ENCODE measurements at places on chromosomes 5 and 9.

DNA sequence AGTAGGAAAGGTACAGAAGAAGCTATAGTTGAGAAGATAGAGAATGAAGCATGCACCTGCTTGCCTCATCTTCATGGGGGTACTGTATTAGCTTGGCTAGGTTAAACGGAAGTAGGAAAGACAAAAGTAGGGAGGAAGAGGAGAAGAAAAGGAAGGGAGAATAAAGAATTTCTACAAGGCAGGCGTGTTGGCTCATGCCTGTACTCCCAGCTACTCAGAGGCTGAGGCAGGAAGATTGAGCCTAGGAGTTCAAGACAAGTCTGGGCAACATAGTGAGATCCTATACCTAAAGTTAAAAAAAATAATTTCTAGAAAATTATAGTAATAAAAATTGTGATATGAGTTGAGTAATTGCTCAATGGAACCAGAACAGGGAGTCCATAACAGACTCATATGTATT lies 61.9 kb downstream of the APTX start:
- DNase-seq, result no peak

DNA sequence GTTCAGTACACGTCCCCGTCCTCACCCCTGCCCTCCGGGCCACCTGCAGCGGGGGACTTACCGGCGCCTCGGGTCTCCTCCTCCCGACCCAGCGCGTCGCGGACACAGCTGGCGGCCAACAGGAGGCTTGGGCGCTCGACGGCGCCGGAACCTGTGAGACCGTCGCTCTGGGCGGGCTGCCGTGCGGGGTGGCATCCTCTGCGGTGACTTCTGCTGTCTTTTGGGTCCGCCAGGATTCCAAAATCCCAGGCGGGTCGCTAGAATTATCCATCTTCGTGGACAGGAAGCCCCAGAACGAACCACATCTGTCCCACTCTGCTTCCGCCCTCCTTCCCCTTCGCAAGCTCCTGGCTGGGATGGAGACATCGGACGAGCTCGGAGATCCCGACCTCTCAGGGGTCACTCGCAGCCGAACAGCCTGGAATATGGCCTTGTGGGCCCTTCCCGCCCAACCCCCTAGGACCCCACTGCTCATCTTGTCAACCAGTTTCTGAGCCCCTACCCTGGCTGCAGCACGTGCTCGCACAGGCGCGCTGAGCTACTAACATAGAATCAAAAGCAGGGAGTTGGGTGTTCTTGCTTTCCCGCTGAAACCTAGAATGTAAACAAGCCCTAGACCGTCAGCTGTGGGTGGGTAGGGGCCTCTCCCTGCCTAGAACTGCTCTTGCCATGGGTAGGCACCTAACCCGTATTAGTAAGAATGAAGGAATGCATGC lies 947 bp upstream of the MARCHF3 start:
- no peak for DNase-seq

DNA sequence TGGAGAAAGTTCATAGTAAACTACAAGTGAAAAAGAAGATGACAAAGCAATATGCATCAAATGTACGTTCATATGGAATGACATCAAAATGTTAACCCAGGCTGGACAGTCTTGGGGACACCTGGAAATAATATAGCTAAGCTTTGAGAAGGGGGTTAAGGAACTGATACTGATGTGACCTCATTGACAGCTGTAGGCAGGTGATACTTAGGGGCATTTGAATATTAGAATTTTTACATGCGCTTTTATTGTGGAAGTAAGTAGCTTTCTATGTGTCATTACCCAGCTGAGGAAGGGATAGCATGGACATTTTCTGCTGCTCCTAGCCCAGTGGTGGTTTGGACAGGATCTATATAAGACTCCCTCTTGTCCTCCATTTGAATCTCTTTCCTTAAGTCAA lies 299.7 kb downstream of the CWC27 start:
- DNase-seq, result no peak

DNA sequence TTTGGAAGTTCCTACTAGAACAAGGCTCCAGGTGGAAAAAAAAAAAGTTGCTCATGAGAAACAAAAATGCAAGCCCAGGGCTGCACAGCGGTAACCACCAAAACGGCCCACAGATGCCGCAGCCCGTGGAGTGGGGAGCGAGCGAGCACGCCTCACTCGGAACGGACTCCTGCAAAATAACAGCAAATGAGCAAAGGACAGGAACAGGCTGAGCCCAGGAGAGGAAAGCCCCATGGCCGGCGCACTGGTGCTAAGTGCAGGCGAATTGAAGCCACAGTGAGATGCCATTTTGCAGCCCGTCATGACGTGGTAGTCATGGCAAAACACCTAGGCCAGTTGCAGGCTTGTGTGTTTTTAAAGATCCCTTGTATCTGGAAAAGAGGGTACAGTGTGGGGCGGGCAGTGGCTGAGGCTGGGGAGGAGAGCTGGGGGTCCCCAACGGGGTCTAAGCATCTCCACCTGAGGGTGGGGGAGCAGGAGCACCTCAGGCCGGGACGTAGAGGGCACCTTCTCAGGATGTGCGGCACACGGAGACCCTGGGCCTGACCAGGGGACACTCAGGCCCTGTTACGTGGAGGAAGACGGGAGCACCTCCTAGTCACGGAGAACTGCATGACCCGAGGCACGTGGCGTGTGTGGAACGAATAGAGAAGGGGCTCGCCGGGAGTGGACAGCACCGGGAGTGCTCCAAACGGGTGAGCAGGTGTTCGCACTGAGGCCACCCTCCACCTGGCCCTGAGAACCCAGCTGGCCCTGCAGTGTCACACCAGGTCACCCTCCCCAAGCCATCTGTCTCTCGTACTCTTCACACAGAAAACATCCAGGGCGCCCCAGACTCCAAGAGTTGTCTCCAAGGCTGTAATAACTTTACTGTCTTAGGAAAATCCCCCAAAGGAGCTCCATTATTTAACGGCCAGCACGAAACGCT lies 10.7 kb downstream of the GRM6 start:
- no peak for DNase-seq

GRCh38 chr5:166166071-166166470 lies 2125.4 kb upstream of the WWC1 start:
- DNase-seq, result no peak

DNA sequence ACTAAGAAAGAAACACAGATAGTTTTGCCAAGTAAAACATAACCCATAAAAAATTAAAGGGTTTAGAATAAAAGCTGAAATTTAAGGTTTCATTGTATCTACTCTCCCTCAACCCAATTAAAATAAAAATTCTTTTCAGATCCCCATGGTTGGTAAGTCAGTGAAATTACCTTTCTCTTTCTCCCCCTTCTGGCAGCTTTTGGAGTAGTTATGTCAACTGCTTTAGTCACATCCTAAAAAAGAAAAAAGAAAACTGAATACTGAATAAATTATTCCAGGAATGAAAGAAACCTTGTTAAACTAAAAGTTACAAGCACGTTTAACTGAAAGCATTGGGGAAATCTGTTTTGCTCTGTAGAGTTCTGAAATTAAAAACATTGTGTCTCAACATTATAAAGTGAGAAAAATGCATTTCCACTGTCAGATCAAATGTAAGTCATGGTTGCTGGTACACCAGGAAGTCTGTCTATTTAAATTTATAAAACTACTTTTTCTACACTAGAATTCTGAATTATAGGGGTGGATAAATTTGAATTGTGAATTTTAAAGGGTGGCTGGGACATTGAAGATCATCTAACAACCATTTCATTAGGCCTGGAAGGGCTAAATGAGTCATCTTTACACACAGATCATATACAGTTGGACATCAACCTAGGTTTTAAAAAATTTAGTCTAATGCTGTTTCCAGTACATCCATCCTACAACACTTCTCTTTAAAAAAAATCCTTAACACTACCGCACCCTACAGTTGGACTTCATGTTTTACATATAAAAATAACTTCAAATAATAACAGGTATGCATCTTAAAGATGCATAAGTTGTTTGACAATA lies 24.7 kb downstream of the PSIP1 start:
- DNase-seq, result peak; percentile 20

Measured in HT1080 (cell line).